ENCODE measurements at places on chromosomes 4 and X.
A peak's percentile ranks its signal among the peaks of the same experiment; 100 is the strongest.

- no peak for DNase-seq
Observed at GRCh38 chrX:51148848-51149247, 183.8 kb upstream of the NUDT10 start.

DNA sequence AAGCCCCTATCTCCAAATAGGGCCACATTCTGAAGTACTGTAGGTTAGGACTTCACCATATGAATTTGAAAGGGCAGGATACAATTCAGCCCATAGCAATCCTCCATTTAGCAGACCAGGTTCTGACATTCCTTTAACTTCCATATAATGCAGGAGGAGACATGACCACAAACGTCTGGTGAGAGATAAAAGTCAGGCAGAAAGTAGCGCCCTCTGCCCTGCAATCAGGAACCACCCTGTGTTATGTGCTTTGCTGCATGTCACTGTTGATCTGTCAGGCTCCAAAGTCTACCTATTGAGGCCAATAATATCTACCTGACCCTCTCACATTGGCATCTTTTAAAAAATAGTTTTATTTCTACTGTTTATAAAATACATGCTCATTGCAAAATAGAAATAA is 30.2 kb upstream of the SEPSECS start:
- DNase-seq = no peak

DNA sequence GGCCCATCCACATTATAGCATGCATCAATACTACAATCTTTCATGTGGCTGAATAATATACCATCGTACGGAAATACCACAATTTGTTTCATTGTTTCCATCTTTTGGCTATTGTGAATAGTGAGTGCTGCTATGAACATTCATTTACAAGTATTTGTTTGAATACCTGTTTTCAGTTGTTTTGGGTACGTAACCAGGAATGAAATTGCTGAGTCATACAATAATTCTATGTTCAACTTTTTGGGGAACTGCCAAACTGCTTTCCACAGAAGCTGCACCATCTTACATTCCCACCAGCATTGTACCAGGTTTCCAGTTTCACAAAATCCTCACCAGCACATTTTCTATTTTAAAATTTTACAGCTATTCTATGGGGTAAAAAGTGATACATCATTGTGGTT is 28.5 kb upstream of the MANBA start:
- peak; percentile 78 for DNase-seq

DNA sequence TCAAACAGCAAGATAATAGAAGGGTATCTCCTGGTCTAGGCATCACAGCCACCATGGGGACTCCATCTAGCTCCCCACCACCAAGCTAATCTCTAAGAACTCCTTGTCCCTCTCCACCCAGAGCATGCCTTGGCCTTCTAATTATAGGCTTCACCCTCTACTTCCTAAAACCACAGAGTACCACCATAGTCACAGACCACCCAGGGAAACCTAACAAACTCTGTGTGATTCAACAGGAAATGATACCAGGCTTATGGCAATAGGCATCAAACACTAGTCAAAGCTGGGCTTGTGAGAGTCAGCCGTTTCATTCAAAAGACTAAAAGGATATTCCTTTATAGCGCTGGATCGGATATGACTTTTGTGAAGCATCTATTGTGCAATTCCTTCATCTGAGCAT is 91.5 kb upstream of the NALF2 start:
- no peak for DNase-seq

GRCh38 chrX:122596998-122597397 is 587.1 kb upstream of the GRIA3 start:
- no peak for DNase-seq

DNA sequence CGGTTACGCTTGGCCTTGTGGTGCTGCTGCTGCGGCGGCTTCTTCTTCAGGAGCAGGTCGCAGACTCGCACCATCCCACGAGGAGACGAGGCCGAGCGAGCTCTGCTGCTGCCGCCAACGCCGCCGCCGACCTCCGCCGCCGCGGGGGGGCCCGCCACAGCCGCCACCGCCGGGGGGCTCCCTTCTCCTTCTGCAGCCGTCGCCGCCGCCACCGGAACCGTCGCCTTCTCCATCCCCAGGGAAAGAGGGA is 237 bp downstream of the ANKRD17 start:
- no peak for DNase-seq

GRCh38 chrX:114162068-114162735 is 421.7 kb upstream of the HTR2C start:
- DNase-seq = no peak

DNA sequence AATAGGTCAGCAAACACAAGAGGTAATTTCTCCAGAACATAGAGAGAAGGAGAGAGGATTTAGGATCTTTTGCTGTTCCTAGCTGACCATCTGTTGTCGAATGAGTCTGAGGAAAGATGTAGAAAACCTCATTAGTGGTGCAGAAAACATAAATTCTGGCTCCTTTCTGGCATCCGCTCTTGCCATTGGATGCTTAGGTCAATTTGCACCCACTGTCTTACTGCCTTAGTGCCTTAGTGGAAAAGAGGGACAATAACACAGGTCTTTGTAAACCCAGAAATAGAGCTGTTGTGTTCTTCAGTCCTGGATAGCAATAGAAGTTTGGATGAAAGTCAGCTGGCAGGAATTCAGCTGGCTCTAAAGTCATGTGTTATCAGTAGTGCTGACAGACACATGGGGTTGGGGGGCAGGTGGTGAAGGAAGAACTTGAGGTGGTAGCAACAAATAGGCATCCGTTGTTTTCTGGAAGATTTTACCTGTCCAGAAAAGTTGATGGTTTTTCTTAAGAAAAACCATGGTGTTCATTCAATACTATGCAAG is 78.2 kb downstream of the GLRA2 start:
- DNase-seq = no peak

- no peak for DNase-seq
Observed at GRCh38 chr4:47876784-47877546, 37.4 kb downstream of the NFXL1 start.

DNA sequence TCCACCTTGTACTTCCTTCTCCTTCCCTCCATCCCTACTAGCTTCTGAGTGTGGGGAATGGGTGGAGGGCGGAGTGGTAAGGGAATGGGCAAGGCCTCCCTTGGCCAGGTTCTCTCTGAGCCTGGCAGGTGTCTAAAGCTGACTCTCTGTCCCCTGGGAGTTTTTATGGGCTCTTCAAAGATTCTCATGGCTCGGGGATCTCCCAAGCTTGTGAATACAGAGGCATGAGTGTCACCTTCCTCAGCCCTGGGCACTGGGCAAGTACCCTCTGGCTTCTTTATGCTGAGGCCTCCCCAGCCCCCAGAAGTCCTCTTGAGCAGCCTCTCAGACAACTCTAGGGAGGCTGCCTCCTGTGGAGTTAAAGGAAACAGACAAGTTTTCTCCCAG is 32.5 kb upstream of the DDX3X start:
- DNase-seq = no peak

GRCh38 chrX:113384628-113385027 is 544.0 kb upstream of the AMOT start:
- peak; percentile 89 for DNase-seq

DNA sequence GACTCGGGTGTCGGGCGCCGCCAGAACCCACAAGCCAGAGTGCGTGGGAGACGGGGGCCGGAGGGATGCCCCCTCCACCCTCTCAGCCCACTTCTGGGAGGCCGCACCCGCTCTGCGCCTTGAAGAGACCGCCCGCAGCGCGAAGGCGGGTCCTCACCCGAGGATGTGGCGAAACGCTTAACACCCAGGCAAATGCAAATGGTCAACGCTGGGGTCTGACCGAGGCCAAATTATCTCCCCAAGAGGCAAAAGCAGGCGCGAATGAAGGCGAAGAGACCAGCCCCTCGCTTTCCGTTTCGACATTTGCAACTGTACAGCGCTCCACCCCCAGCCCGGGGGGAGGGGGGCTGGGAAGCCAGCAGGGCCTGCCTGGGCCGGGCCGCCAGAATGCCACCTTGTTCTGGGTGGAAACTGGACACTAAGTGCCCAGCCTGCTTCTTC is 137.7 kb upstream of the ZIC3 start:
- no peak for DNase-seq

Measured in fibroblast of skin of right biceps (primary cell).